ENCODE measurements at places on chromosomes 2 and 18.

DNA sequence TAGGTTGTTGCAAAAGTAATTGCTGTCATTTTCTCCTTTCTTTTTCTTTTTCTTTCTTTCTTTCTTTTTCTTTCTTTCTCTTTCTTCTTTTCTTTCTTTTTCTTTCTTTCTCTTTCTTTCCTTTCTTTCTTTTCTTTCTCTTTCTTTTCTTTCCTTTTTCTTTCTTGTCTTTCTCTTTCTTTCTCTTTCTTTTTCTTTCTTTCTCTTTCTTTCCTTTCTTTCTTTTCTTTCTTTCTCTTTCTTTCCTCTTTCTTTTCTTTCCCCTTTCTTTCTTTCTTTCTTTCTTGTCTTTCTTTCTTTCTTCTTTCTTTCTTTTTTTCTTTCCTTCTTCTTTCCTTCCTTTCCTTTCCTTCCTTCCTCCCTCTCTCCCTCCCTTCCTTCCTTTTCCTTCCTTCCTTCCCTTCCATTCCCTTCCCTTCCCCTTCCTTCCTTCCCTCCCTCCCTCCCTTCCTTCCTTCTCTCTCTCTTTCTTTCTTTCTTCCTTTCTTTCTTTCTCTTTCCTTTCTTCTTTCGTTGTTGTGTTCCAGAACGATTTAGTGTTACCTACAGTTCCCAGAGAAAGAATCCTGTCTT, 178.9 kb downstream of the RPIA start:
- DNase-seq, result no peak

DNA sequence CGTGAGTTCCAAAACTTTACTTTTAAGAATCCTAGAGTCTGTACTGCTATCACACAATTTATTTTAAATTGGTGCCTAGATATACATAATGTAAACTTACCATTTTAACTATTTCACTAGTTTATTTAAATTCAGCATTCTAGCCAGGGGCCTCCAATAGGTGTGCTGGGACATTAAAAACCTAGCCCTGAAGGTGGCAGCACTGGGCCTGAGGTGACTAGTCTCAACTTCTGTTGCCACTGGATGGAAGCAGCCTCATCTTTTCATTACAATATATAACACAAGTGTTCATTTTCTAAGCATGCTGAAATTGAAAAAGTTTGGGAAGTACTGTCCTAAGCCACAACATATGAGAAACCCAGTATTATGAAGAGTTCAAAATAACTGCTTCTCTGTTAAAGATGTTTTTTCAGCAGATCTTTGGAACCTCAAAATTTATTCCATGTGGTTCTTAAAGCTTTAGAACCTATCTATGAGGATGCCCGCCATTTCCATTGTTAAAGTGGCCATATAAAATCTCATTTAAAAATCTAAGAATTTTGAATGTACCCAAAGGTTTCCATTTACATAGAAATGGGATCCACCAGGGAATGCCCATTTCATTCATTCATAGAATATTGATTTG, 2.9 kb upstream of the RBBP8 start:
- DNase-seq, result peak; percentile 72

GRCh38 chr18:49030138-49030537, 79.4 kb upstream of the SMAD7 start:
- DNase-seq, result no peak

GRCh38 chr18:35174093-35174731, 66.6 kb upstream of the ZNF397 start:
- peak; percentile 40 for DNase-seq

DNA sequence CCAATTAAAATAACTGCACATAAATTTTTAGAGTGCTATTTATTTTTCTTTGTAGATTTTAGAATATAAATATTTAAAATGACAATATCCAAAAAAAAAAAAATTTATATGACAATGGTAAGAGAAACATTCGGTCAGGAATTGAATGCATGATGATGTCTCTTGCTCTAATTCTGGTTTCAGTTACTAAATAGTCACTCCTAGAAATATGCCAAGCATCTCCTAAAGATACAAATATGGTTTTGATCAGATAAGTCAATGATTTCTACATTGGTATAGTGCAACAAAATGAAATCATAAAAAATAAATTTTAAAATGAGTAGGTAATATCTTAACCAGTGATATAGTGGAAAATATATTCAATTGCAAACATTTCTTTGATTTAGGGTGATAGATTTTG, 95.9 kb upstream of the ACKR3 start:
- DNase-seq, result no peak

- DNase-seq, result no peak
Observed at GRCh38 chr2:76288598-76288997, 577.9 kb upstream of the GCFC2 start.

DNA sequence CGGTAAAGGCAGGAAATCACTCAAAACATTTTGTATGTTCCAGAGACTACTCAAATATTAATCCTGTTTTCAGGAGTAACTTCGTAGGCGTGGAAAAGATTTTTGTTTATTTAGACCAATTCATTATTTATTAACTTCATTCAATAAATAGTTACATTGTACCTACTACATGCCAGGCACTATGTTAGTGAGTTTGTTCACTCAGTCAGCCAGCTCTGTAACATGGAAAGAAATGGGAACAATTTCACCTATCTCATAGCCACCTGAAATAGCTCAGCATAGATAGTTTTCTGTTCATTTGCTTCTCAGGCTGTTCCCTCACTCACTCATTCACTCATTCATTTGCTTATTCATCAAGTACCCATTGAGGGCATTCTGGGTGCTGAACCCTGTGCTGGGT, 34.6 kb downstream of the TTC39C start:
- no peak for DNase-seq

Data from renal cortical epithelial cell (primary cell).